Activated CD4-positive, CD25-positive, alpha-beta regulatory T cell (primary cell): ENCODE measurements at places on chromosomes 13 and 19.

- no peak for DNase-seq
Observed at GRCh38 chr19:51810223-51810622, 15.3 kb downstream of the FPR3 start.

DNA sequence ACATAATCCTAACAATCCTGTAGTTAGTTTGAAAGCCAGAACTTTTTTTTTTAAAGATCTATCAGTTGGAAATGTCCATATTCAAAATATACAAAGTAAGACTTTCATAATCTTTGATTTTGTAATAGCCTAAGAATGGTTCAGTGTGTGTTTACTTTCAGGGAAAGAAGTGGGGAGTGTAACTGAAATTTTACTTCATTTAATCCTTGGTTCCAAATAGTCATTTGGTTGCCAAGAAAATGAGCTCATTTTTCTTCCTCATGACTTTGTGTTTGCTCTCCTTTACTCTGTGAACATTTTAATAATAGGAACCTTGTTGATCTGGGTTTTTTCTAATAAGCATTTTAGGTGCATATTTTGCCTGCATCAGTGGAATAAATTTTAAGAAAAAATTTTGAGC, 278.8 kb downstream of the SLITRK6 start:
- no peak for DNase-seq

DNA sequence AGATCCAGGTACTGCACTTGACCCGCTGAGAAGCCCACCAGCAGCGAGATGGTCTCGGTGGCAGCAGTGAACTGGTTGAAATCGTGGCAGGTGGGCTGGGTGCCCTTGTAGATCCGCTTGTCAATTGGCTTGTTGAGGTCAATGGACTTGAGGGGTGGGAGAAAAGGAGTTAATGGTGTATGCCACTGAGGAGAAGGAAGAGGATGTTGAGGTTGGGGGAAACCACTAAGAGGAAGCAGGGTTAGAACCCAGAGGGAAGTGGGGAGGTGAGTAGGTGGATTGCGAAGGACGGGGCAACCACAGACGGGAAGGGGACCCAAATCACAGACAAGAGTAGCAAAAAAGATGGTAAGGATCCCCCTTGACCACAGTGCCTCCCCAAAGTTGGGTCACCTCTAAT, 1.7 kb downstream of the DMWD start:
- DNase-seq, result no peak

DNA sequence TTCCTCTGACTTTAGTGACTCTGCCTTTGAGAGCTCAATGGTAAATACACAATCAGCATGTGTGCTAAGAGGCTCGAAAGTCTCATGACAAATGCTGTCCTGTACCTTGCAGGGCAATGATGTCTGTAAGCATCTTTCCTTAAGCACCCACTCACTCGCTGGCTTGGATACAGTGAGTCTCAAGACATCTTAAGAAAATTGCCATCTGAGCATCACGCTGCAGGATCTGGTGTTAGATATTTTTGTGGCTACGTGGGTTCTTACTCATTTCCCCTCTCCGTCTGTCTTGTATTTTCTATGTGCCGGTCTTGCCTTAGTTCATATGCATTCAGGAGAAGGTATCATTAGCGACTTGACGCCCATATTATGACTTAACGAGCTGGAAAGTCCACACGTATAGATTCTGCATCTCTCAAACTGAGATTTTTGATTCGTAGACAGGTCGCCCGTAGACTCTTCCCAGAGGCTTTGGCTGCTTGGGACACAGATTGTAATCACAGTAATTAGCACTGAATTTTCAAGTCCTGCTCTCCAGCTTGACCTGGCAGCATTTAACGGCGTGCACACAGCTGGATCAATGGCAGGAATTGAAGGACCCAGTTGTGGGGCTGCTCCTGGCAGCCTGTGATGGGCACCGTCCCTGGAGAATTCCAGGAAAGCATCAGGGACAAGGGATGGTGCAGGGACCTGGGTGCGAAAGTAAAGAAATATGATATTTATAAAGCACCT, 231.2 kb downstream of the ZIC5 start:
- DNase-seq, result no peak

DNA sequence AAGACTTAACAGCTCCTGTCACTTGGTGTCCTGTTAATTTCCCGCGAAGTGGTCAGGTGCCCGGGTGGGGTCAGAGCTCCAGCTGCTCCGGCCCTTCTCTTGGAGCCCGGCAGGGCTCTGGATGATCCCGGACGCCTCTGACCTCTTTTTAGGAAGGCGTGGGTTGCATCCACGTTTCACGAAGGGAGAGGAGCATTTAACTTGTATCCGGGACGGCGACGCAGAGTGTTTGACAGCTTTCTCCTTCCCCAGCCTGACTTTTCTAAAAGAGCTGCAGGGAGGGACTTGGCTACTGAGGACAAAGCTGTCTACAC, 656 bp downstream of the ZNF155 start:
- no peak for DNase-seq
